NCI-H1092 (cell line): ENCODE measurements at places on chromosomes 12 and 14.

- peak; percentile 40 for DNase-seq
Observed at GRCh38 chr14:95993768-95994592, 45.2 kb upstream of the C14orf132 start.

DNA sequence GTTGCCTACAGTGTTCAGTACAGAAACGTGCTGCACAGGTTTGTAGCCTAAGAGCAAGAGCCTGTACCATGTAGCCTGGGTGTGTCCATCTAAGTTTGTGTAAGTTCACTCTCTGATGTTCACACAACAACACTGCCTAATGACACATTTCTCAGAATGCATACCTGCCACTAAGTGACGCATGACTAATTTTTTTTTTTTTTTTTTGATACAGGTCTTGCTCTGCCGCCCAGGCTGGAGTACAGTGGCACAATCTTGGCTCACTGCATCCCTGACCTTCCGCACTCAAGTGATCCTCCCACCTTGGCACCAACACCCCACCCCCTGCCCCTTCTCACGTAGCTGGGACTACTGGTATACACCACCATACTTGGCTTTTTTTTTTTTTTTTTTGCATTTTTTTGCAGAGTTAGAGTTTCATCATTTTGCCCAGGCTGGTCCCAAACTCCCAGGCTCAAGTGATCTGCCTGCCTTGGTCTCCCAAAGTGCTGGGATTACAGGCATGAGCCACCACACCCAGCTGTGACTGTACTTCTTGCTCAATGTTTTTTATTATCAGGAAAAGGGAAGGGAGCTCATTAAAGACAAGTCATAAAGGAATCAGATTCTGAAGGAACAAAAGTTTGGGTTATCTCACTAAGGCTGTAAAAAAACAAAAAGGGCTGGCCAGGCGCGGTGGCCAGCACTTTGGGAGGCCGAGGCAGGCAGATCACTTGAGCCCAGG is 10.0 kb upstream of the CDC42BPB start:
- no peak for DNase-seq

DNA sequence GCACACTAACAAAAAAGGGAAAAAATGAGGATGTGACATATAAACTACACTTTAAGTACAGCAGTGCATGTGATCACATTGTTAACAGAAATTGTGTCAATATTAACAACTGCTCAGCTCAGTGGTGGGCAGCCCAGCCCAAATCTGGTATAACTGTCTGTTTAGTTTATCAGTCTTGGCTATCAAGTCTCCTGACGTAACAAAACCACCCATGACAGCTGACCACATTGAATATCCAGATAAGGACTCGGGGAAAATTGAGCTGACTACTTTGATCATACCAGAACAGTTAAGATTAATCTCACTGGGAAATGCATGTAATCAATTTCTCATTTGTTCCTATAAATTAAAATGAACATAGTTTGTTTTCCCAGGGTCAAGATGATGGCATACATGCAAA is 396.6 kb downstream of the SNAPC1 start:
- no peak for DNase-seq

DNA sequence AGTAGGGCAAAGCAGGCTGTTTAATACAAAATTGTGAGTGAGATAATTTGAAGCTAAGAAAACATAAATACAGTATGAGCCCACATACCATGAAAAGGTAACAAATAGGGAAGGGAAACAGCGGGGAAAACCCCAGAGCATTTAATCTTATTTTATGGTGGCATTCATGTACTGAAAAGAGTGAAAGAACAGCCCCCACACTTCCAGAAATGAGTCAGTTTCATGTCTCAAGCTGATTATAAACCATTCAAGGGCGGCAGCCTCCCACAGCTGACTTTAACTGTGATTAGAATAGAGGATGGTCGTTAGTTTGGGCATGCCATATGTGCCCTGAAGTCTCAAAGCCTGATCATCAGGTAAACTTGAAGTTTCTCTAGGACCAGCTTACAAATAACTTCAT is 64.5 kb downstream of the FOXG1 start:
- DNase-seq = no peak

- no peak for DNase-seq
Observed at GRCh38 chr12:43226151-43226550, 325.9 kb downstream of the ADAMTS20 start.

DNA sequence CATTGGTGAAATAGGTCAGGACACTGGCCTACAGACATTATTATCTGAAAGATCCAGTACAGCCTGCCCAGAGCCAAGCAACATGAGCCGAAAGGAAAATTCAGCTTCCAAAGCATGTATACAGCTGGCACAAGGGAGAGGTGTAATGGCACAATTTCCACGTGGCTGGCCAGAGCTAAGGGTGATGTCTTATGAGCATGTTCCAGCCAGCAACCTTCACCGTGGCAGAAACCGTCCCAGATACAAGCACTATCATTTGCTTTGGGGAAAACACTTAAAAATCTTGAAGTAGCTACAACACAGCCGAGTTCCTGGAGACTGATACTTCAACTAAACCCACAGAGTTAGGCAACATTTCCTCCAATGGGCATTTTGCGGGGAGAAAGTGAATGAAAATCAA is 44.5 kb downstream of the CORO1C start:
- DNase-seq = no peak

- no peak for DNase-seq
Observed at GRCh38 chr14:87045956-87046355, 947.0 kb downstream of the GALC start.
